Heart right ventricle (tissue), 16 donors: ENCODE measurements at places on chromosomes 13 and 19. TPM values are rescaled to one million over a fixed set of nuclear protein-coding genes. Genes with fewer than 3 reads are reported as not detected.
A peak's percentile ranks its signal among the peaks of the same experiment; 100 is the strongest.

DNA sequence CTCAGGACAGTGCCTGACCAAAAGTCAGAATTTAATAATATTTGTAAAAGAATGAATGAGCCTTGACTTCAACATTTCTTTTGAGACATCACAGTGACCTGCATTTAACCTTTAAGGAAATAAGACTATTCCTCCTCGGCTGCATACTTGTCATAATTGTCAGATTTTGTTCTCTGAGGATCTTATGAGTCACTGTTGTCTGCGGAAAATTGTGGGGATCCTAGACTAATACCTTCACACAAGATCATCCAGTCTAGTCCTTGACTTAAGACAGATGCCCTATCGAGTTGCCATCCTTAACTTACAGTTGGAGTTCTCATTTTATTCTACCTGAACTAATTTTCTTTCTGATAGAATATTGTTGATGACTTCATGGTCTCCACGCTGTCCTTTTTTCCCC, 198.4 kb downstream of the DLEU7 start:
- no peaks in the 10 kb centered on the region for H3K36me3 ChIP-seq
- DNase-seq = no peak
- no peak overlapping the region for H3K4me3 ChIP-seq
- no peaks in the 10 kb centered on the region for H3K27me3 ChIP-seq
- no peak overlapping the region for H3K27ac ChIP-seq
- no peaks in the 10 kb centered on the region for H3K4me1 ChIP-seq

- no peak overlapping the region for H3K4me3 ChIP-seq
- no peak for DNase-seq
Observed at GRCh38 chr13:73757481-73758233, 376.5 kb downstream of the KLF12 start.

GRCh38 chr19:13689085-13689484, 75.2 kb upstream of the MRI1 start:
- no peaks in the 10 kb centered on the region for H3K36me3 ChIP-seq
- DNase-seq = no peak
- H3K27me3 ChIP-seq = peaks cover 6% of the 10 kb centered on the region
- no peaks in the 10 kb centered on the region for H3K4me1 ChIP-seq
- H3K27ac ChIP-seq = no peak overlapping the region

- peak; percentile 54 for DNase-seq
- H3K27me3 ChIP-seq = no peaks in the 10 kb centered on the region
- H3K4me1 ChIP-seq = no peaks in the 10 kb centered on the region
- no peak overlapping the region for H3K4me3 ChIP-seq
Observed at GRCh38 chr13:51950722-51951121, 60.5 kb downstream of the ATP7B start.

GRCh38 chr19:13172346-13173138, 22.3 kb downstream of the IER2 start:
- no peaks in the 10 kb centered on the region for H3K27me3 ChIP-seq
- DNase-seq = peak; percentile 78
- no peaks in the 10 kb centered on the region for H3K36me3 ChIP-seq
- H3K27ac ChIP-seq = peak overlapping the region; percentile 89

- no peak within 1 kb of the TSS for H3K27ac ChIP-seq
- H3K27me3 ChIP-seq = peaks cover 68% of the 10 kb centered on the region
- no peaks in the 10 kb centered on the region for H3K36me3 ChIP-seq
Observed at GRCh38 chr19:7595466-7596133, at the start of gene CAMSAP3. Gene CAMSAP3 (plus strand): TSS chr19:7595863. CDS start chr19:7596003, 140 bp downstream.

DNA sequence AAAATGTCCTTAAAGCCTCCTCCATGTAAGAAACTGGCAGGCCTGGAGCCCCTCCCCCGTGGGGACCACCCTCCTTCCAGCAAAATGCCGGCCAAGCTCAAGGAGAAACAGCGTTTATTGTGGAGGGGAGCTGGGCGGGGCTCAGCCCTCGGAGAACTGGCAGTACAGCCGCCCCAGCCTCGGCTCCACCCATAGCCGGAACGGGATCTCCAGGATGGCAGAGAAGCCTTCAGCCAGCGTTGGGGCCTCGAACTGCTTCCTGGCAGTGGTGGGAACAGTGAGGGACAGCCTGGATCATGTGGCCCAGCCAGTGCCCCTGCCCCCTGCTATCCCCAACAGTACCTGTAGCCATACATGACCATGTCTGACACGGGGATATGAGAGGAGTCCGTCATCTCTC, 6.3 kb downstream of the PNKP start:
- peaks cover 17% of the 10 kb centered on the region for H3K4me1 ChIP-seq
- H3K4me3 ChIP-seq = no peak overlapping the region
- peak; percentile 48 for DNase-seq
- peak overlapping the region; percentile 15 for H3K27ac ChIP-seq
- no peaks in the 10 kb centered on the region for H3K27me3 ChIP-seq
- H3K36me3 ChIP-seq = peaks cover 84% of the 10 kb centered on the region

DNA sequence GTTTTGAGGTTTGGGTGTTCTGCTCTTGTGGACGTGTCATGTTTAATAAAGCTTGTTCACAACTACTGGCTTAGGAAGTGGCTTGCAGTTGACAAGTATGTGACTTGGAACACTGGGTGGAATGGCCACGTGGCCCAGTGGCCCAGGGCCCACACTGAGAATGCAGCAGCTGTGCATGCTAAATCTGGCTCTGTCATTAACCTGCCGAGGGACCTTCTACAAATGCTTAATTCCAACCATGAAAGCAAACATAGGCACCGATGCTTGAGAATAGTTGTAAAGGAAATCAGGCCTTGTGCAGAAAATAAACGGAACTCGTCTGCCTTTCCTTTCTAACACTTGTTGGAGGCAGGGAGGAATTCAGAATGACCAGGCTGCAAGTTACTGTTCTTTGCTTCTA, 11.6 kb upstream of the CLDN10 start:
- peaks cover 3% of the 10 kb centered on the region for H3K27me3 ChIP-seq
- H3K4me3 ChIP-seq = no peak overlapping the region
- H3K27ac ChIP-seq = no peak overlapping the region
- H3K36me3 ChIP-seq = no peaks in the 10 kb centered on the region

DNA sequence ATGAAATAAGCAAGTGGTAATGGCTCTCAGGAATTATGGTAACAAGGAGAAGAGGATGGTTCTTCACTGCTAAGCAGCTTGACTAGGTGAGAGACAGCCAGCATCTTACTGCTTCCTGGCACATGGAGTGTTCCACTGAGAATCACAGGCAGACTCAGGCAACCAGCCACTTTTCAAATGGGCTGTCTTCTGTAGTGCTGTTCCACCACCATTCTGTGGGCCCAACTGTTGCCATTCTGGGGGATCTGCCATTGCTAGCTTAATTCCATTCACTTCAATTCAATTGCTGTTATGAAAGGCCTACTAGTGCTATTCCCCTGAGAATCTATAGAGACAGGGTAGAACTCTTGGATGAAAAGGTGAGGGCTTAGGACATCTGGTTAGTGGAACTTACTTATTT, 341.9 kb downstream of the KCNRG start:
- no peak overlapping the region for H3K27ac ChIP-seq
- H3K4me1 ChIP-seq = peaks cover 15% of the 10 kb centered on the region
- H3K27me3 ChIP-seq = no peaks in the 10 kb centered on the region
- H3K36me3 ChIP-seq = no peaks in the 10 kb centered on the region
- H3K4me3 ChIP-seq = no peak overlapping the region
- no peak for DNase-seq

DNA sequence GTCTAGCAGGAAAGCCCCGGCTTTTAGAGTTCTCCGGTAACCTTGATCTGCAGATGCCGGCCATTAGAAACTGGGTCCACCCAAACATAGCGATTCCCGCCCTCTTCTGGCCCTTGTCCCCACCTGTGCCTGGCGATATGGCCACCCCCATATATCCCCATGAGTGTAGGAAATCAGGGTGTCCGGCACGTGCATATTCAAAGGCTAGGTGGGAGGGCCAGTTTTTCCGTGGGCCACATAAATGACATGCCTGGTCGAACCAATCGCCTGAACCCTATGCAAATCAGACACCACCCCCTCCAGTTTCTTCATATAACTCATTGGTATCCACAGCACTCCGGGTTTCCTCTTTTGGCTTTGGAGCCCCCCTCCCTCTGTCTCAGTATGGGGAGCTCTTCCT, 37.4 kb downstream of the ERICH4 start:
- H3K27me3 ChIP-seq = peaks cover 6% of the 10 kb centered on the region
- DNase-seq = no peak
- H3K4me3 ChIP-seq = peak overlapping the region; percentile 44
- H3K27ac ChIP-seq = peak overlapping the region; percentile 87
- no peaks in the 10 kb centered on the region for H3K36me3 ChIP-seq

DNA sequence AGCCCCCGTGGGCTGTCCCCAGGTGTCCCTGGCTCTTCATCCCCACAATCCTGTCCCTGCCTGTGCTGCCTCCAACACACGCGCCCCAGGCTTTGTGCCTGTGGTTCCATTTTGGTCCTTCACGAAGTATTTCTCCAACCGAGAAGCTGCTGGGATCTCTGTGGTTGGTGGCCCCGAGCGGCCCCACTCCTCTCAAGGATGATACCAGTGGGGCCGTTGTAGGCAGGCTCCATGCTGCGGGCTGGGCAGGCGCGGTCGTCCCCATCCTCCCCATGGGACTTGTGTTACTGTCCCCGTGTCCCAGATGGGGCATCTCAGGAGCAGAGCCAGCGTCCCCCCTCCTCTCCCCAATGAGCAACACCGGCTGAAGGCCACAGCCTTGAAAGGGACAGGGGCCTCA, 3.7 kb upstream of the ZNF554 start:
- no peak overlapping the region for H3K27ac ChIP-seq
- H3K27me3 ChIP-seq = no peaks in the 10 kb centered on the region
- no peaks in the 10 kb centered on the region for H3K36me3 ChIP-seq
- no peak overlapping the region for H3K4me3 ChIP-seq
- DNase-seq = no peak
- peaks cover 7% of the 10 kb centered on the region for H3K4me1 ChIP-seq

DNA sequence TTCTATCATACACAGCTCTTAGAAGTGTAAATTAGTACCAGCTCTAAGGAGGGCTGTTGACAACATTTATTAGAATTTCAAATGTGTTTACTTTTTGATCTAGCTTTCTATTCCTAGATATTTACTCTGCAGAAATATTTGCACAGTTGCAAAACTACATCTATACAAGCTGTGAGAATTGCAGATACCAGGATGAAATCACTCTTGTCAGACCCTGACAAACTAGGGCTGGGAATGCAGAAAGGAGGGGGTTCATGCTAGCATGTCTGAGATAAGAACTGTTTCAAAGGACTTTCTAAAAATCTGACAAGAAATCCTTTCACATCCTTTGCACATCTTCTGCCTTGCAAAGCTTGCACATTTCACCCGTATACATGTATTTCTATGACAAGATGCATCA, 11.8 kb upstream of the PABPC3 start:
- no peaks in the 10 kb centered on the region for H3K27me3 ChIP-seq
- no peak overlapping the region for H3K4me3 ChIP-seq
- DNase-seq = no peak
- H3K4me1 ChIP-seq = no peaks in the 10 kb centered on the region
- H3K27ac ChIP-seq = no peak overlapping the region

GRCh38 chr13:108700422-108701170, 71.2 kb downstream of the MYO16 start:
- H3K4me3 ChIP-seq = no peak overlapping the region
- no peaks in the 10 kb centered on the region for H3K36me3 ChIP-seq
- no peak for DNase-seq

GRCh38 chr19:11373166-11373884, 1.1 kb upstream of the SWSAP1 start:
- H3K4me3 ChIP-seq = no peak overlapping the region
- no peaks in the 10 kb centered on the region for H3K36me3 ChIP-seq
- no peak overlapping the region for H3K27ac ChIP-seq
- DNase-seq = no peak

- peaks cover 91% of the 10 kb centered on the region for H3K36me3 ChIP-seq
- no peaks in the 10 kb centered on the region for H3K4me1 ChIP-seq
- no peaks in the 10 kb centered on the region for H3K27me3 ChIP-seq
- H3K4me3 ChIP-seq = no peak overlapping the region
Observed at GRCh38 chr19:16514383-16515019, 18.3 kb downstream of the C19orf44 start.

DNA sequence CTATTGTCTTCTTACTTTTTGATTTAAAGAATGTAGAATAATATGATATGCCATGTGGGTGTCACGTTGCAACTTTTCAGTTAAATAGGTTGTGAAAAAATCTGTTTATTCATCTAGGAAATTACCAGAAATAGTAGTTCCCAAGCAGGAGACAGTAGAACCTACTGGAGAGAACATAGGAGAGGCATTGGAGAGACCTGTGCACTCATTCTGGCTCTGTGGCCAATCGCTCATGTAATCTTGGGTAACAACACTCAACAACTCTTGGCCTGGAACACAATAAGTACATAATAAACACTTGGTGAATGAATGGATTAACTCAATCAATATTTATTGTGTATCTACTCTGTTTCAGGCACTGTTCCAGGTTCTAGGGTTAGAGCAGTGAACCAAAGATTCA, 35.3 kb downstream of the EDNRB start:
- H3K27ac ChIP-seq = no peak overlapping the region
- H3K36me3 ChIP-seq = no peaks in the 10 kb centered on the region
- no peaks in the 10 kb centered on the region for H3K27me3 ChIP-seq
- H3K4me3 ChIP-seq = no peak overlapping the region
- H3K4me1 ChIP-seq = no peaks in the 10 kb centered on the region
- no peak for DNase-seq

- no peaks in the 10 kb centered on the region for H3K36me3 ChIP-seq
- H3K27ac ChIP-seq = peak overlapping the region; percentile 60
- DNase-seq = no peak
Observed at GRCh38 chr13:48626726-48627451, 26.8 kb upstream of the CYSLTR2 start.

DNA sequence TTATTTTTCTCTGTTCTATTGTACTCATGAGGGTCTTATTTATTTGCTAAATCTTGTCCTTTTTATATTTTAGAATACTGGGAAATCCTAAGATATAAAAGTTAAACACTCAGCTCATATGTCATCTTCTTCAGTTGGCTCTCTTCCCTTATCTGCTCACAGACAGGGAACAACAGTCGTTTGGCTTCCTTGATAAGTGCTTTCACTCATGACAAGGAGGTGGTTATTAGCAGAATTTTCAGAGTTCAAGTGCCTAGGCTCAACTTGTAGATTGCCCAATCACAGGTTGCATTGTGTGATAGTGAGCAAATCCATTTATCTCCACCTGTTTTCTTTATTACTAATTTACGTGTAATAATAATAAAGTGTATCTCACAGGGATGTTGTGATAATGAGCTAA, 620.3 kb upstream of the PCDH20 start:
- H3K4me1 ChIP-seq = no peaks in the 10 kb centered on the region
- H3K36me3 ChIP-seq = no peaks in the 10 kb centered on the region
- DNase-seq = no peak

GRCh38 chr19:14471436-14472187, 3.5 kb downstream of the PTGER1 start:
- H3K27ac ChIP-seq = no peak overlapping the region
- peaks cover 33% of the 10 kb centered on the region for H3K4me1 ChIP-seq
- H3K36me3 ChIP-seq = peaks cover 7% of the 10 kb centered on the region
- H3K4me3 ChIP-seq = no peak overlapping the region
- DNase-seq = no peak
- H3K27me3 ChIP-seq = peaks cover 23% of the 10 kb centered on the region

Gene GPR108
- total RNA-seq = 20.7 TPM

Gene CCDC169
- 0.15 TPM for total RNA-seq

Gene VSIG10L
- 0.36 TPM for total RNA-seq

Gene SULT2B1
- not detected for total RNA-seq

Gene GTF2F2
- total RNA-seq = 24.4 TPM

Gene LYPD3
- total RNA-seq = not detected

Gene MBD3L3
- total RNA-seq = not detected

Gene KLK2
- not detected for total RNA-seq

Gene ATP4B
- not detected for total RNA-seq

Gene RNF6
- 22.1 TPM for total RNA-seq
